ENCODE measurements at places on chromosomes 5 and 9.

GRCh38 chr9:99134893-99135341 lies 30.0 kb downstream of the TGFBR1 start:
- DNase-seq, result no peak

DNA sequence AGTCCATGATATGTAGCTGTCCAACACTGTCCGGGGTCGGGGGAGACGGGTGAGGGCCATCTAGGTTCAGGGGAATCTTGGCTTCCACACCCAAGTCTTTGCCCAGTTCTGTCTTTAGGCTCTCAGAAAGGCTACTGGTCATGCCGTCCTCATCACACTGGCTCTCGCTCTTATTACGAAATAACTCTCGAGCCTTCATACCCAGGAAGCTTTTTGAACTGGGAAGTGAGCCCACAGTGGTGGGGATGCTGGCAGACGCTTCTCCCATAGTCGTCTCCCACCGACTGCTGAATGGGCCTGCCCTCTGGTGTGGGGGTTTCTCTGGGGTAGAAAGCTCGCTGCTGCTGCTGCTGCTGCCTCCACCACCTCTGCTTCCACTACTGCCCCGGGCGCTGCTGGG lies 17.6 kb downstream of the SPACA9 start:
- no peak for DNase-seq

DNA sequence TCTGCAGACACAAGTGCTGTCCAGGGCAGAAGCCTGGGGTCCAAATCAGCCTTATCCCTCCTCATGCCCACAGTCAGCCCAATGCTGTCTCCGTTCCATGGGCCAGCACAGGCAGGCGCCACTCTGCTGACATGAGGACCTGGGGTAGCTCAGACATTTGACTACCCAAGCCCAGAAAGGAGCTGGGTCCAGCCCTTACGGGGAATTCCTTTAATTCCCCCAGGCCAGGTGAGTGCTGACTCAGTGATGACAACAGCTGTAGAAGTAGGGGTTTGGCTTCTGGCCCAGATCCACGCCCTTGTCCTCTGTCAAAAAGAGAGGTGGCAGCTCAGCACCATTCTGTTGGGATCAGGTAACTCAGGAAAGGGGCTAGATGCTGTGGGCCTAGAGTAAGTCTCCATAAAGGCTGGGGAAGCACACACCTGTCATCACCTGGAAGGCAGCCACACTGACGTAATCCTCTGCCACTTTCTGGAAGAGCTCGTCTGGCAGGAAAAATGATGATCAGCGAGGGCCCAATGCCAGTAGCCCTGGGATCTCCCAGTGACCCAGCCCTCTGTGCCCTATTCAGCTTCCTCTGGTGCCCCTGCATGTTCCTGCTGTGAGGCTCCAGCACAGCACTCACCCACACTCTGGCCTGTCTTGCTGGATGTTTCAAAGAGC lies 1.9 kb downstream of the RAB24 start:
- peak; percentile 15 for DNase-seq

GRCh38 chr5:167987490-167988280 lies 303.8 kb upstream of the WWC1 start:
- no peak for DNase-seq

GRCh38 chr5:60483050-60483449 lies 216.9 kb downstream of the DEPDC1B start:
- DNase-seq, result no peak

DNA sequence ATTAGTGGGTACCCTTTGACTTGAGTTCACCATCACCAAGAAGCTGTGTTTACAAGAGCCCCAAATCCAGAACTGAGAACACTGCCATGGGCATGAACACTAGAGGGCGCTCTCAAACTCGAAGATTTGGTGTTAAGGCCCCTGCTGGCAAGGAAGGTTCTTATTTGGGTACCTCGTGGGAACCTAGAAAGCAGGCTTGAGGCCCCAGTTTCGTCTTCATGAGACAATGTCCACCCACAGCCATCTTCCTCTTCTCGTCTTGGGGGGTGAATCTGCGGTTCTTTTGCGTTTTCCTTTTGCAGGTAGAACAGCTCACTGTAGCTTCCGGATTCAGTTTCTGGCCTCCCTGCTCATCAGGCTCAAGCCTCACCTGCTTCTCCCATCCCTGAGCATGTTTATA lies 184.0 kb downstream of the SEMA5A start:
- no peak for DNase-seq

DNA sequence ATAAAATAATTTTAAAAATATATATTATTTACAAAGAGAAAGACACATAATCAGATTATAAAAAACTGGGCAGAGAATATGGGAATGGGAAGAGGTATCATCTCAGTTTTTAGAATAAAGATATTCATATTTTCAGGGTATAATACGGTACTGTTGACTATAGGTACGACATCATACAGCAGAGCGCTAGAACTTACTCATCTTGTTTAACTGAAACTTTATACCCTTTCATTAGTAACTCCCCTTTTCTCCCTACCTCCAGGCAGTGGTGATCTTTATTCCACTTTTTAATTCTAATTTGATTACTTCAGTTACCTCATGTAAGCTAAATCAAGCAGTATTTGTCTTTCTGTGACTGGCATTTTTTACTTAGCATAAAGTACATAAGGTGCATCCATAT lies 742.1 kb downstream of the MTRR start:
- no peak for DNase-seq

GRCh38 chr5:144310621-144311020 lies 139.9 kb downstream of the KCTD16 start:
- no peak for DNase-seq

- DNase-seq, result no peak
Observed at GRCh38 chr9:68798423-68798822, 93.4 kb downstream of the PIP5K1B start.

DNA sequence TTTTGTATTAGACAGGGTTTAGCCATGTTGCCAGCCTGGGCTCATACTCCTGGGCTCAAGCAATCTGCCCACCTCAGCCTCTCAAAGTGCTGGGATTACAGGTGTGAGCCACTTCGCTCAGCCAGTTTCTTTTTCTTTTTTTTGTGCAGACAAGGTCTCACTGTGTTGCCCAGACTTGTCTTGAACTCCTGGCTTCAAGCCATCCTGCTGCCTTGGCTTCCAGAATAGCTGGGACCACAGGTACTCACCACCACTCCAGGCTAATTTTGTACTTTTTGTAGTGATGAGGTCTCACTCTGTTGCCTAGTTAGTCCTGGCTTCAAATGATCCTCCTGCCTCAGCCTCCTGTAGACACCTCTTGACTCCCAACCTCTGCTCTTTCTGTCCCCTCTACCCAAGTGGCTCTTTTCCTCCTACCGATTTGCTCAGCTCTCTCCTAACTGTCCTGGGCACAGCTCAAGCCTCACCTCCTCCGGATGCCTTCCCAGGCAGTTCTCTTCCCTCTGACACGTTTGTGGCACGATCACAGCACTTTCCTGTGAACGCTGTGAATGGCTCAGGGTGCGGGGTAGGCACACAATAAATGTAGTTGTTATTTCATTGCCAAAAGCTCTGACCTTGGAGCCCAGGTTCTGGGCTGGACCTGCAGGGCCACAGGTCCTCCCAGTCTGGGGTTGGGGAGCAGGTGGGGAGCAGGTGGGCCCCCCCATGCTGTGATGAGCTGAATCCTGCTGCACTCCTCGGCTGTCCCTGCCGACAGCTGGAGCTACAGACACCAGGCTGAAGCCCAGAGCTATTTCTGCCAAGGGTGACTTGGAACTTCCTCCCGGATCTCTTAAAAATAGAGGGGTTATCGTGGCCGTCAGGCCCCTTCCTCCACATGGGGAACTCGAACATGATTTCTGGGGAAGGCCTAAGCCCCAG lies 23.9 kb downstream of the GFI1B start:
- DNase-seq, result no peak

DNA sequence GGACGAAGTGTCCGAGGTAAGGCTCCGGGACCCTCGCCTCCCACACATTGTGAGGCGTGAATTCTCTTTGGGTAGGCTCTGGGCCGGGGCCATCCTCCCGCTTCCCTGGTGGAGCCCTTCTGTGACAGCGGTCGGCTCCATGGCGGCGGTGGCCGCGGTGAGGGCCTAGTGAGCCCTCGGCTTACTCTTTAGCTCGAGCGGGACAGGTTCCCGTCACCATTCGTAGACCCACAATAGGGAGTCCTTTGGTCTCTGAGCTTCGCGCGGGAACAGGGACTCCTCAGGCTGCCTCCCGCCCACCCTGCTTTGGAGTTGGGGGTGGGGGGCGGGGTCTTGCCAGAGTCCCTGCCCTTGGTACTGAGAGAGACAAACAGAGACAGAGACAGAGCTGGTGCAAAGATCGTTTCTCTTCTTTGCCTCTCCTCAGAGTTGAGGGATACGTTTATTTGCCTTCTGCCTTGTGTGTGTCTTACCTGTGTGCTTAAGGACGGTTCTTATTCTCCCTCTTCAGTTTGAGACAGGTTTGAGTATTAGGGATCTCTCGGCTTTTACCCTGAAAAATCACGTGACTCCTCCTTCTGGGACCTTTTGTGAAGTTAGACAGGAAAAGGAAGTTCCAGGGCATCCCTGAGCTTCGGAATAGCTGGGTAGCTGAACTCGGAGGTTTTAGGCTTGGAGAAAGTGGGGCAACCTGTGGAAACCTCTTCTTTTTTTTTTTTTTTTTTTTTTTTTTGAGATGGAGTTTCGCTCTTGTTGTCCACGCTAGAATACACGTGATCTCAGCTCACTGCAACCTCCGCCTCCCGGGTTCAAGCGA lies 833 bp downstream of the ANKHD1 start:
- DNase-seq, result no peak

- DNase-seq, result no peak
Observed at GRCh38 chr5:41275813-41276512, 62.6 kb upstream of the C6 start.

- DNase-seq, result no peak
Observed at GRCh38 chr5:156477196-156477595, 150.2 kb downstream of the SGCD start.

GRCh38 chr9:108434502-108434901 lies 421.3 kb downstream of the ACTL7B start:
- DNase-seq, result no peak

GRCh38 chr5:109945097-109945678 lies 255.5 kb downstream of the MAN2A1 start:
- no peak for DNase-seq

- DNase-seq, result no peak
Observed at GRCh38 chr9:89427621-89428221, 70.2 kb downstream of the SEMA4D start.

DNA sequence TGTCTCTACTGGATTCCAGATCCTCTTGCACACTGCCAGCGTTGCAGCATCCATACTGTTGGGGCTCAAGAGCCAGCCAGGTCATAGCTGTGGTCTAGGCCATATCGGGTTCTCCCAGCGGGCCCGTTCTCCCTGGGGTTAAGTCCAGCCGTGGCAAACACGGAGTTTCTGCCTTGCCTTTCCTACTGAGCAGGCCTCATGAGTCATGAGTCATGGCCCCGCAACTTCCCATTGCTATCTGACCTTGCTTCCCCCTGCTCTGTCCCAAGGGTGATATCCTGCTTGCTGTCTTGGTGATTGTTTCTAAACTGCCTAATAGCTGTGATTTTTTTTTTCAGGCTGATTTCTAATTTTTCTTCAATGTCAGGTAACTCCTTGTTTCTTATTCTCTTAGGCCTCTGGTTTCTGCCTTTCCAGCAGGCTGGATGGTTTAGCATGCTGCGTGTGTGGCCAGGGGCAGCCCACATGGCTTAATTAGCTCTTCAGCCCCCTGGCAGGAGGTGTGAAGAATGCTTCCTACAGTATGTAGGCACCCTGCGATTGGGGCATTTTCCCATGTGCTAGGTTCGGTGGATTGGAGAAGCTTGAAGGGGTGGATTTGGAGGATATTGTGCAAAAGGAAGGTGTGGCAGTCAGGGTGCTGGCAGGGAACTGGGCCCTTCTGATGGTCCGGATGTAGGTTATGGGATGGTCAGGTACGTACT lies 18.7 kb downstream of the DAPK1 start:
- DNase-seq, result no peak

DNA sequence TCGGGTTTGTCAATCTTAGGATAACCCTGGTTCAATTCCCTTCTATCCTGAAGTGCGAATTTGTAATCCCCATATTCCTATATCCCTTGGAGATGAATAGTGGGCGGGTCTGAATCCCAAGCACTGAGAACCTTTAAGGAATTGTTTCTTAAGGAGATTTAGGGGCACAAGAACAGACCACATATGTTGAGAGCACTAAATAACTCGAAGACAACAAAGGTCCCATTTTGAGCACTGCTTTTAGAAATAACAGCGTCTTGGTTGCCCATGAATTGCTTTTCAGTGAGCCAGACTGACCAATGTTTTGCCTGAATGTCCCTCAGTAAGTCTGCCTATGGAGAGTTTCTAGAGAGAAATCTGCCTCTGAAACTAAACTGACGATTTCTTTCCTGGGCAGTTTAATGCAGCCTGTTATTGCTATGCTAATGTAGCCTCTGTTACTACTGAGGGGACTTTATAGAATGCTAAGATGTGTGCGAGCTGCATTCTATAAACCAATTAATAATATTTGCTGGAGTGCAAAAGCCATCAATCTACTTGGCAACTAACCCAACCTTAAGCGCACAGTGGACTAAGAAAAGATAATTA lies 445.0 kb upstream of the DMAC1 start:
- DNase-seq, result no peak

DNA sequence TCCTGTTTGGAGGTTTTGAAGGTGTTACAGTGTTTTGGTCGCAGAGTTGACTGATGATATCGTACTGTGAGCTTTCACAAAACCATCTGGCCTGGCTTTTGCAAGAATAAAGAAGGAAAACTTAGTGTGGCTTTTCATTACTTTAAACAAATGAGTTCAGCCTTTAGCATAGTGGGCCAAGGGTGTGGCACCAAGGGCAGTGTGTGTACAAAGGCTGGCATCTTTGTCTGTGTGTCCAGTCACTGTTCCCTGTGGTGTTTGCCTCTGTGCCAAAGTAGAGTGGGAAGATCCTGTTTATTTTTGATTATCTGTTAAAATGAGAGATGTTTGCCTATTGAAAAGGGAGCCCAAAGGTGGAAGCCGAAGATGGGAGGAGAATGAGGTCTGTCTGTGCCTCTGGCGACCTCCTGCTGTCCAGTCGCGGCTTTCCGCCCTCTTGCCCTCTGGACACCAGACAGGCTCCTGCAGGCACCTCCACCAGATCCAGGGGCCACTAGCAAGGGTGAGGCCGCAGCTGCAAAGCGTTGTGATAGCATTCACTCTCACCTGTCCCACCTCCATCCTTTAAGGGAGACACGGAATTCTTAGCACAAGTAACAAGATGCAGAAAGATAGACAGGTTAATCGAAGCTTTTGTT lies 113.7 kb downstream of the TRIO start:
- DNase-seq, result no peak

GRCh38 chr9:75096796-75097195 lies 8.5 kb downstream of the OSTF1 start:
- no peak for DNase-seq

GRCh38 chr5:158382473-158382872 lies 523.5 kb upstream of the CLINT1 start:
- no peak for DNase-seq

DNA sequence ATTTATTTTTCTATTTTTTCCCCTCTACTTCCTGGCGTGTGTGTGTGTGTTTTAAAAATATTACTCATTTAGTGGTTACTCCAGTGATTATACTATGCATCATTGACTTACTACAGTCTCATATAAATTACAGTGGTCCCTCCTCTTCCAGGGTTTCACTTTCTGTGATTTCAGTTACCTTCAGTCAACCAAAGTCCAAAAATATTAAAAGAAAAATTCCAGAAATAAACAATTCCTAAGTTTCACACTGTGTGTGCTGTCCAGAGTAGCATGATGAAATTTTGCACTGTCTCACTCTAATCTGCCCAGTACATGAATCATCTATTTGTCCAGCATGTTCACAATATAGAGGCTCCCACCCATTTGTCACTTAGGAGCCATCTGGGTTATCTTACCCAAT lies 47.4 kb upstream of the CCDC112 start:
- no peak for DNase-seq
